ENCODE measurements at places on chromosomes 4 and X. TPM values are rescaled to one million over a fixed set of nuclear protein-coding genes. Genes with fewer than 3 reads are reported as not detected.

Gene TEX13B
- not detected for total RNA-seq

Gene TMSB15C
- total RNA-seq: 0.09 TPM

Gene PRKG2
- total RNA-seq: 0.20 TPM

Gene CDS1
- not detected for total RNA-seq

Gene MAGT1
- total RNA-seq: 26.2 TPM

Gene ACOT9
- 21.9 TPM for total RNA-seq

Gene MND1
- not detected for total RNA-seq

Gene USP38
- total RNA-seq: 63.6 TPM

Gene PPP4R3C
- total RNA-seq: not detected

Gene CENPU
- 2.2 TPM for total RNA-seq

Gene PNMA6F
- total RNA-seq: not detected

Gene FRAS1
- total RNA-seq: 0.64 TPM

Gene NKRF
- 2.5 TPM for total RNA-seq
